ENCODE measurements at places on chromosomes 6 and 20.
A peak's percentile ranks its signal among the peaks of the same experiment; 100 is the strongest.

DNA sequence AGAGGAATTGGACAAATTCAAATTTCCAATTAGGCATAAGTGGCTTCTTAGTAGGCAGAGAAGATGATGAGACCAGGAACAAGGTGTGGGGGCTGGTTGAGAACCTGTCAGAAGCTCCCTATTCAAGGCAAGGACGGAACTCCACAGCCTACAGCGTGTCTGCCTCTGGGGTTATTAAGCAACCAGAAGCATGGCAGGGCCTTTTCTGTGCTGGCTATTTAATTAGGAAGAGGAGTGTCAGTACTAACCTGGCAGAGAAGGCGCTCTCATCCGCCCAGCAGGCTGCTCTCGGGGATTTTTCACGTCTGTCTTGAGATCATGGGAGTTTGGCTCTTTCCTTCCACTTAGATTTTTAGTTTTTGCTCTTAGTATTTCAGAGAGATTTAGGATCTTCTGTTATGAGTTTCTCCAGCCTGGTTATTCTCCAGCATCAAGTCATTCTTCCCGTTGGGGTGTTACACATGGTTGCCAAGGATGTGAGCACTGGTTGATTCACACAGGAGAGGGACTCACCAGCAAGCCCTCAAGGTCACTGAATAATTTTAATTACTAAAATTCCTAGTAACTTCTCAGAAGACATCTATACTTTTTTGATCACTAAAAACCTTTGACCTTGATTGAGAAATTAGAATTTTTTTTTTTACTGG is 23.9 kb downstream of the ADTRP start:
- H3K4me3 ChIP-seq = no peak overlapping the region
- no peaks in the 10 kb centered on the region for H3K36me3 ChIP-seq
- H3K27me3 ChIP-seq = no peaks in the 10 kb centered on the region
- H3K4me1 ChIP-seq = no peaks in the 10 kb centered on the region
- no peak overlapping the region for H3K27ac ChIP-seq
- no peak for DNase-seq

DNA sequence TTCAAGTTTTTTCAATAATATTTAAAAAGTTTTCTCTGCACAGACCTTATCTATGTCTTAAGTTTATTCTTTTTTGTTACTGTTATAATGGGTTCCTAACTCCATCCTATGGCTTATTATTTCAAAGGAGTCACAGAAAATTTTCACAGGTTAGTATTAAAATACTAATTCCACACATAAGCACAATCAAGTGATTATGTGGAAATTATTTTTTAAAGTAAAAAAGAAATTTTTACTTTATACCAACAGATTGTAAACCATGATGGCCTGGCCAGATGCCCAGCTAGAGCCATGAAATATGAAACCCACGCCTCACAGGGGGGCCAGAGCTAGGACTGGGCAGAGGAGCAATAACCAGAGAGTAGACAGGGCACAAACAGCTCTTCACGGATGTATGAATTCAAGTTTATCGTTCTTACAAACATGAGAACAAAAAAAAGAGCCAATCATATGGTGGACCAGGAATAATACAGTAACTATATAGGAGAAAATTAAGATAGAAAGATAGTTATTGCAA is 34.0 kb downstream of the NUDT3 start:
- no peaks in the 10 kb centered on the region for H3K27me3 ChIP-seq
- no peak overlapping the region for H3K4me3 ChIP-seq
- H3K27ac ChIP-seq = no peak overlapping the region
- no peaks in the 10 kb centered on the region for H3K36me3 ChIP-seq
- H3K4me1 ChIP-seq = peaks cover 16% of the 10 kb centered on the region

- no peak overlapping the region for H3K4me3 ChIP-seq
- no peaks in the 10 kb centered on the region for H3K4me1 ChIP-seq
- no peaks in the 10 kb centered on the region for H3K27me3 ChIP-seq
- DNase-seq = peak; percentile 25
- H3K27ac ChIP-seq = no peak overlapping the region
Measured at GRCh38 chr20:32789896-32790750, 27.9 kb downstream of the DNMT3B start.

DNA sequence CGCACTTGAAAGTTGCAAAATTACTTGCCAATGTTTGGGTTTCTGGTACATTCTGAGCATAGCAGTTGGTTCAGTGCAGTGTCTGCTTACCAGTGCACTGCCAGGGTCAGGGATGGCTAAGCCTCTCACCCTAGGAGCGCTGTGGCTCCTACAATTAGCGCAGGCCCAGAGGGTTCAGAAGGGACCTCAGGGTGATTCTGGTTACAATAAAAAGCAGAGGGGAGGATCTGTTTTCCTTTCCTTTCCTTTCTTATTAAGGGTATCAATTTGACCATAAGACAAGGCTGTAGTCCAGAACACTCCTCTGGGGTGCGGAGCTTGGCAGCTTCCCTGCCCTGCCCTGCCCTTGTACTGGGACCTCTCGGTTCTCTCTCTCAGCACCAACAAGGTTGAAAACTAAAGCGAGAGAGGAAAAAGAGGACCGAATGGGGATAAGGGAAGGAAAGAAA is 2.6 kb downstream of the MAFB start:
- no peaks in the 10 kb centered on the region for H3K27me3 ChIP-seq
- H3K4me3 ChIP-seq = peak overlapping the region; percentile 77
- no peaks in the 10 kb centered on the region for H3K36me3 ChIP-seq
- DNase-seq = no peak

DNA sequence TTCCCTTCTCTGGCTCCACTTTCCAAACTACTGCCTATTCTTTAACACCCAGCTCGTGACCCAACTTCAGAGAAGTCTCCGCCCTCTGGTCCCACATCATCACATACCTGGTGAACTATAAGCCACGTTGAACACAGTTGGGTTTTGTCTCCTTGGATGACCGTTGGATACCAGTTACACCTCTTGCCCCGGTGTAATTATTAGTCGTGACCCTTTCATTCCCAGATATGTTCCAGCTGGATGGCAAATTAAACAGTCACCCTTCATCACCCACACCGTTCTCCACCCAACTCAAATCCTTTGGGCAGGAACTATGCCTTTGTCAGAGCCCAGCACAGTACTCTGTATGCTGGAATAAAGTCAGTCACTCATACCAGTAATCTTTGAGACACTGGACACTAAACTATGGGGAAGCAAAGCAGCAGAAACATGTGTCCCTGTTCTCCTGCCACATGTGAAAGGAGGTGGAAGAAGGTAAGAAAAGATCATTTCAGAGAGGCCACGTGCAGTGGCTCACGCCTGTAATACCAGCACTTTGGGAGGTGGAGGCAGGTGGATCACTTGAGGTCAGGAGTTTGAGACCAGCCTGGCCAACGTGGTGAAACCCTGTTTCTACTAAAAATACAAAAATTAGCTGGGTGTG is 22.5 kb downstream of the PLAGL2 start:
- H3K4me3 ChIP-seq = no peak overlapping the region
- H3K4me1 ChIP-seq = peaks cover 9% of the 10 kb centered on the region
- H3K27me3 ChIP-seq = no peaks in the 10 kb centered on the region

Data from thoracic aorta (tissue), 2 donors.